SK-N-DZ (cell line): ENCODE measurements at places on chromosomes 16 and 17.

GRCh38 chr17:65039336-65039988 is 17.1 kb downstream of the GNA13 start:
- DNase-seq, result no peak

GRCh38 chr17:37820995-37821713 is 76.3 kb upstream of the HNF1B start:
- DNase-seq, result no peak

GRCh38 chr17:51200295-51200694 is 34.1 kb downstream of the NME2 start:
- DNase-seq, result no peak

GRCh38 chr16:77043076-77043475 is 147.9 kb upstream of the MON1B start:
- DNase-seq, result peak; percentile 39

- no peak for DNase-seq
These were observed 38.5 kb downstream of the TMEM235 start for GRCh38 chr17:78269955-78270381.

GRCh38 chr16:20904507-20905081 is 4.0 kb downstream of the LYRM1 start:
- no peak for DNase-seq

- no peak for DNase-seq
These were observed 113.9 kb upstream of the TBX2 start for GRCh38 chr17:61285526-61286320.

GRCh38 chr16:81715358-81716196 is 63.5 kb upstream of the PLCG2 start:
- DNase-seq, result no peak

- DNase-seq, result no peak
These were observed 2.5 kb upstream of the ABCC12 start for GRCh38 chr16:48158296-48158695.

DNA sequence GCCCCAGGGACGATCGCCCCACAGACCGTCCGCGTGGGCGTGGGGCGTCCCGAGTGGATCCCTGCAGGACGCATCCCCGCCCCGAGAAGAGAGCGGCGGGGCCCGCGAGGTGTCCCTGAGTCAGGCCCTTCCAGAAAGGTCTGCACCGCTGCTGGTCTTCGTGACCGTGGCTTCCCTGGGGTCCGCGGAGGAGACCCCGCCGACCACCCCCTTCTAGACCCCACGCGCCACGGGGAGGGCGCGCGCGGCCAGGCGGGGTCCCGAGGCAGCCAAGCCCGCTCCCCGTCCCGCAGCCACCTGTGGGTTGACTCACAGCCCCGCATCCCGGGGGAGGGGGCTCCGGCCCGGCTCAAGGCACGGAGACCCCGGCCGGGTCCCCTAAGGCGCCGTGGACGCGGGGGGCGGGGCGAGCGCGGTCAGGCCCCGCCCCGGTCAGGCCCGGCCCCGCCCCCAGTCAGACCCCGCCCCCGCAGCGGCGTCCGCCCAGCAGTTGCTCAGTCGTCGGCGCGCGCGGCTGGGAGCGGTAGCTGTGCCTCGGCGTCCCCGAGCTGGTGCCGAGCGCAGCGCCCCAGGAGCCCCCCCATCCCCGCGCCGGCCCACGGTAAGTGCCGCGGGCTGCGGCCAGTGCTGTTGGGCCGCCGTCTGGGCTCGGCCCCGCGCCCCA is at the start of gene BAIAP3:
Gene BAIAP3 (plus strand): TSS at position 497 of the 664 bp plus-strand sequence. CDS start 4,905 bp downstream, outside the sequence.
- no peak for DNase-seq

- DNase-seq, result no peak
These were observed 295.8 kb downstream of the FOXL1 start for GRCh38 chr16:86874141-86874540.

- no peak for DNase-seq
These were observed 18.0 kb downstream of the PLCD3 start for GRCh38 chr17:45114117-45114932.

DNA sequence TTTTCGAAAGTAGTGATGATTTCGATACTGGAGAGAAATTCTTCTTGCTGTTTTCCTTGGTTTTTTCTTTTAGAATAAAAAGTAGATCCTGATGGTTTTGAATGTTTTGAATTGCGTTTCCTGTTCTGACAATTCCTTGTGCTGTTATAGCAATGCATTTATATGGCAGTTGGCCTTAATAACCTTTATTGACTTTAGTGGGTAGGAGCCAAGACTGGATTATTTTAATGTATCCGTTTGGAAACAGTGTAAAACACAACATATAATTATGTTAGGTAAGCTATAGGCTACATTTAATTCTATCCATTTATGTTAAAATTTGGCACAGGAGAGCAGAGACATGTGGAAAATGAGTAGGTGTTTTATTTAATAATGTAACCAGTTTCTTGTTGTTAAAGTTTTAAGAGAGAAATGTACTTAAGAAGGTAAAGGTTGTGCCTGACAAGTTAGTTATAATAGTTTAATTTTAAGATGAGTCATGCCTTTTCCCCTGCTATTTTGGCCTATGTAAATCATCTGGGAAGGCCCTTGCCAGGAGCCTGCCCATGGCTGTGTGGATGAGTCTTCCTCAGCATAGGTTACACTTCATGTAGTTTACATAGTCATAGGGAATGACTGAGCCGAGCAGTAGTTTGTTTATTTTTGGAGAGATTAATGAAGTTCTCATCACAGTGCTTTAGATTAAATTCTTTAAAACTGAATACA is 189.9 kb downstream of the FTO start:
- no peak for DNase-seq

DNA sequence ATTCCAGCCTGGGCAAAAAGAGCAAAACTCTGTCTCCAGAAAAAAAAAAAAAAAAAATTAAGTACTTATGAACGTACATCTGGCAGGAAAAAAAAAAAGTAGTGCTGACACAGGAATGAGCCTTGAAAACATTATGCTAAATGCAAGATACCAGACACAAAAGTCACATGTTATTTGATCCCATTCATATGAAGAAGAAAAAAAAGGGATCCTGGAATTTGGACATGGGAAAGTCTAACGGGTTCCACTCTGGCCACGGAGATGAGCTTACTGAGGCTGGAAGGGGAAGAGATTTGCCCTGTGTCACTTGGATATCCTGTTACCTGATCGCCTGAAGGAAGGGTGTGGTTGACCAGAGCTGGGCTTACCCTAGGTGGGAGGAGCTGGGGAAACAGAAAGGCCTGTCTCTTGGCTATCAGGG is 251.9 kb downstream of the PARN start:
- DNase-seq, result no peak

GRCh38 chr17:19905502-19905901 is 37.8 kb upstream of the ULK2 start:
- DNase-seq, result no peak

DNA sequence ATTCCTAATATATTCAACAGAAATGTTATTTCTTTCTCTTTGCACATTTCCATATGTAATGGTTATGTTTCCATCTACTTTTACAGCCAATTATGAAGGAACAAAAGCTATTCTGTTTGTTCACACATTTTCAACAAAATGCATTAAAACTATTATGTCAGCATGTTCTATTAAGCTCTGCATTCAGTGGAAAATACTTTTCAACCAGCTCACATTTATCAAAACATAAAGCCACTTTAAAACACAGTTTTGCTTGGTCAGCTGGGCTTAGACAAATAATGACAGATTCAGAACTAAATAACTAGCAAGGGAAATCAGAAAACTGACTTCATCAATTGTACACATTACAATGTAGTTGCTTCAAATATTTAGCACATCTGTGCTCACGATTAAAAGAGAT is 6.9 kb downstream of the SALL1 start:
- no peak for DNase-seq

DNA sequence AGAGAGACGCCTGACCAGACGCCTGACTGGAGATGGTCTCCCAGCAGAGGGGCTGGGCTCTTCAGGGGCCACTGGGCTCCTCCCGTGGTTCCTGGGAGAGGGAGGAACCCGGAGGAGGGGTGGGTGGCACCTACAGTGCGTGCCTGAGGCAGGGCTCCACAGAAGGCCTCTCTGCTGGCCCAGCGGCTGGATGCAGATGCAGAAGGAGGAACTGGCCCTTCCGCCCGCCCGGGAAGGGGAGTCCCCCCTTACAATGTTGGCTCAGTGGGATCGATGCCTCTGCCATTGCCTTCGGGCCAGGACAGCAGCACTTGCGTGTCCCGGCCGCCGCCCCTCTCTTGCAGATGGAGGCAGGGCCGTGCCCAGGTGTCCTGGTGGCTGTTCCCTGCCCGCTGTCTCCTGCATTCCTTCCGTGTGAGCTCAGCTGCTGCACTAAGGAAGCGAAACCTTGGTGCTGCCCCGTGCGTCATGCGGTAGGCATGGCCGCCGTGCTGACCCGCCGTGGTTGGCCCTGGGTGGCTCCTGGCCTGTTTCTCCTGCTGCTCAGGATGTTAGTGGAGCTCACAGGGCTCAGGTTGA is 15.1 kb downstream of the BAIAP2 start:
- no peak for DNase-seq

DNA sequence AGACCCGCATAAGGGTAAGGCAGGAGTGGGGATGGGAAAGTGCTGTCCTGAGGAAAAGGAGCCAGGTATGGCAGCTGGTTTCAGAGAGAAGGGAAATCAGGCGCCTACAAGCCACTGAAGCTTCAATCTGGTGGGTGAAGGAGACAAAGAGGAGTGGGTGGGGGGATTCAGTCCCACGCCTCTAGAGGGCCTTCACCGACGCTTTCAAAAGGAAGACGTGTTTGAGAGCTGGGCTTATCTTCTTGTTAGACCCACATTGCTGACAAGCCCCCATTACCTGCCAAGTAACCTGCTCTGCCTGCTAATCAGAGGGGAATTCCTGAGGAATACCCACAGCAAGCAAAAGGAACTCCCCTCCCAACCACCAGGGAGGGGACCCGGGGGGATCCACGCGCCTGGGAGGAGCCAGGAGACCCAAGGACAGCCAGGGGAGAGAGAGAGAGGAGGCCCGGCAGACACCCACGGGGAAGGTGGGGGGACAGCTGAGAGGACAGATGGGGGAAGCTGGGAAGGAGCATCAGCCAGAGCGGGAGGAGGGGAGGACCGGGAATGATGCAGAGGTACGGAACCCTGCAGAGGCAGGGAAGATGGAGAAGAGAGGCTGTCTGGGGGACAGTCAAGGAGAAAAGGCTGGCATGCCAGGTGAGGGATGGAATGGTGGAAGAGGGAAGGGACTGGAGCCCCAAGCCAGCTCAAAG is 1.0 kb downstream of the MTMR4 start:
- peak; percentile 45 for DNase-seq

- no peak for DNase-seq
These were observed 4.1 kb downstream of the ZNF688 start for GRCh38 chr16:30567160-30567990.

DNA sequence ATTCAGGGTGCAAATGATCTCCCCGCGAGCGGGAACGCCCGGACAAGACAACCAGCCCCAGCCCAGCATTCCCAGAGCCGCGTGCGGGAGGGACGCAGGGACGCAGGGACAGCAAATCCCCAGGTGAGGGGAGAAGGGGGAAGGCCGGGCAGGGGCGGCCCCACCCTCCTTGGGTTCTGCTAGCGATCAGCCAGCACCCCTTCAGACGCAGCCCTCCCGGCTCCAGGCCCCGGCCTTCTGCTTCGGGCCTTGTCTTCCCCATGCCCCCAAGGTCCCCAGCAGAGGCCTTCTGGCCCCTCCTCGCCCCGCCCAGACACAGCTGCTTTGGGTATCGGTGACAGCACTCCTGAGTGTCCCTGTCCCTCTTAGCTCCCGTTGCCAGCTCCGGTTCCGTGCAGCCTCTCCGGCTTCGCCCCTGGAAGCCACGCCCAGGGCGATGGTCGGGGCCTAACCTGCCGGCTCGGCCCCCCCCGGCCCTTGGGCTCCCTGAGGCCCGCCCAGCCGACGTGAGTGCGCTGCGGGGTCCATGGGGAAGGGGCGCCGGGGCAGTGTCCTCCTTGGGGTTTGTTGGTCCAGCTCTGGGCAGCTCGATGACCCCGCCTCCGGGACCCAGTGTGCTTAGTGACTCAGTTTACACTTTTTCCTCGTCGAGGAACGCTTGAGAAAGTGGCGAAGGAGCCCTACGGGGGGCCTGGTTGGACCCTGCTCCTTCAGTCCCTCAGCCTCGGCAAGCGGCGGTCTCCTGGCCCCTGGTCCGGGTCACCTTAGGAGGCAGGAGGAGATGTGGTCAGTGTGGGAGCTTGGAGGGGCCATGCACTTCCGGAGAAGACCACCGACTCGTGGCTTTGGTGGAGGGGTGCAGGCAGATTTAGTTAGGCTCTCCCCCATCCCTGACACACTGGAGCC is 50.5 kb upstream of the AMZ2 start:
- DNase-seq, result no peak

DNA sequence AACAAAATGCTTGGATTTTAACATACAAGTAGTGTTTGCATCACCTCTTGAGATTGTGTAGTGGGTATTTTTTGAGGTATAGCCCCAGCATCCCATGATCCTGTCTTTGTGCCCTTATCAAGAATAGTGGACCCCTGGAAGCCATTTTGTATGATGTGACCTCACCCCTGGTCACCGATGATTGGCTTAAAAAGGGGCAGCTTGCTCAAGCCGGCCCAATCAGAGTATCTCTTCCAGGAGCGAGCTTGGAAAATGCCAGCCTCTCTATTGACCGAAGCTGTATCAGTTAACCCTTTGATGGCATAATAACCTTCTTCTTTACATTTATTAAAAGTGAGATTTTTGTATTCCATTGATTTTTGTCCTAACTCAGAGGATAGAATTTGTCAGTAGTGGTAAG is 55.5 kb upstream of the FAM20A start:
- DNase-seq, result no peak

DNA sequence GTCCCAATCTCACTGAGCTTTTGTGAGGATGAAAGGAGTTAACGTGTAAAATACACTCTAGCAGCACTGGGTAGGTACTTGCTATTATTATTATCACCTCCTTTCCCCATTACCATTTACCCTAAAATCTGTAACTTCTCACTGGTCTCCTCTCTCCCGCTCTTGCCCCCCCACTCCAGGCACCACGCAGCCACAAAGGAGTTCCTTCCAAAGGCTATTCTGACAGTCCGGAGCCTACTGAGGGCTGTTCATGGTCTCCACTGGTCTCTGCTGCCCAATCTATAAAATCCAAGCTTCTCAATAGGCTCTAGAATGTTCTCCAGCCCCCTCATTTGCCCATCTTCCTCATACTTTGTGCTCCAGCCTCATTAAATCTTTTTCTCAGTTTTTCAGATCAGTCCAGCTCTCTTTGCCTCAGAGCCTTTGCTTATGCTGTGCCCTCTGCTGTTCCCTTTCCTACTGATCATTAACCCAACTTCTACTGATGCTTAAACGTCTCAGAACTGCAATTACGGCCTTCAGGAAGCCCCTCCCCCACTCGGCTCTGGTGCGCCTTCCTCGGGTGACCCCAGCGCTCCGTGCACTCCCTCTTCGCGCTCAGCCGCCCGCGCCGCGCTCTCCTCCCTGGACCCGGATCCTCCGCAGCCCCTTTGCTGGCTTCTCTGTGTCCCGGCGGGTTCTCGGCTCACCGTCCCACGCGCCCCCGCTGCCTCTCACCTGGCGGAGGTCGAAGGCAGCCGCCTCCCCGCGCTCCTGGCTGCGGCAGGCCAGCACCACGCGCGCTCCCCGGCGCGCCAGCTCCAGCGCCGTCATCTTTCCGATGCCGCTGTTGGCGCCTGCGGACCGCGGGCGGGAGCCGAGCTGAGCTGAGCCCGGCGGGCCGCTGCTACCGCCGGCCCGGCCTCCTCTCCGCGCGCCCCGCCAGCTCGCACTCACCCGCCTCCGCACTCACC is 737 bp downstream of the DHRS13 start:
- DNase-seq, result peak; percentile 70

GRCh38 chr16:53071748-53072301 is 17.0 kb downstream of the CHD9 start:
- DNase-seq, result no peak
